NCI-H187 treated with DMSO at 0.1 percent for 48 hours (cell line): ENCODE measurements at places on chromosomes 6 and 20.

DNA sequence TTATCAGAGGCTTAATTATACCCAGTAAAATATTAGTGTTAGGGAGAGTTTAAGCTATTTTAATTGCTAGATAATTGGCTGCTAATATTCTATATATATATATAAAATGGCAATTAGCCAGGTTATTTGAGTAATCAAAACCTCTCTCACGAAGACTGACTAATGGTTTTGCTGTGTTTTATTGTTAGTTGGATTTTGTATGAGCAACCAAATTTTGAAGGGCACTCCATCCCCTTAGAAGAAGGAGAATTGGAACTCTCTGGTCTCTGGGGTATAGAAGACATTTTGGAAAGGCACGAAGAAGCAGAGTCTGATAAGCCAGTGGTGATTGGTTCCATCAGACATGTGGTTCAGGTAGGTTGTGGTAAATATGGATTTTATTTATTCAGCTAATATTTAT, 102.2 kb downstream of the RTN4IP1 start:
- DNase-seq: no peak

DNA sequence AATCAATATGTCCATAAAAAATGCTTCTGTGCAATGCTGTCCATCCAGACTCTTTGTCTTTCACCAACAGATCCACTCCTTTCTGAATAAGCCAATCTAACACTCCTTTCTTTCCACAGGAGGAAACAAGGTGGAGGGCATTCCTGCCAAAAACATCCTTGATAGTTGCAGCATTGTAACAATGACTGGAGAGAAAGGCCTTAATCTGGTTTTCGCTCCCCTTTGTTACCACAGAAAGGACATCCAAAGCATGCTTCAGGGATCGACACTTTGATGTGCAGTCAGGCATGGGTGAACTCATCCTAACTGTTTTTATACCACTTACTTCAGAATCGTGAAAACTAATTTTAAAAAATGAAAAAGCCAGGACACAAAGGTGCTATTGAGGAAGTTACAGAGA, 7.4 kb downstream of the IBTK start:
- no peak for DNase-seq

GRCh38 chr6:148521158-148521557, 178.5 kb downstream of the SASH1 start:
- DNase-seq: no peak

DNA sequence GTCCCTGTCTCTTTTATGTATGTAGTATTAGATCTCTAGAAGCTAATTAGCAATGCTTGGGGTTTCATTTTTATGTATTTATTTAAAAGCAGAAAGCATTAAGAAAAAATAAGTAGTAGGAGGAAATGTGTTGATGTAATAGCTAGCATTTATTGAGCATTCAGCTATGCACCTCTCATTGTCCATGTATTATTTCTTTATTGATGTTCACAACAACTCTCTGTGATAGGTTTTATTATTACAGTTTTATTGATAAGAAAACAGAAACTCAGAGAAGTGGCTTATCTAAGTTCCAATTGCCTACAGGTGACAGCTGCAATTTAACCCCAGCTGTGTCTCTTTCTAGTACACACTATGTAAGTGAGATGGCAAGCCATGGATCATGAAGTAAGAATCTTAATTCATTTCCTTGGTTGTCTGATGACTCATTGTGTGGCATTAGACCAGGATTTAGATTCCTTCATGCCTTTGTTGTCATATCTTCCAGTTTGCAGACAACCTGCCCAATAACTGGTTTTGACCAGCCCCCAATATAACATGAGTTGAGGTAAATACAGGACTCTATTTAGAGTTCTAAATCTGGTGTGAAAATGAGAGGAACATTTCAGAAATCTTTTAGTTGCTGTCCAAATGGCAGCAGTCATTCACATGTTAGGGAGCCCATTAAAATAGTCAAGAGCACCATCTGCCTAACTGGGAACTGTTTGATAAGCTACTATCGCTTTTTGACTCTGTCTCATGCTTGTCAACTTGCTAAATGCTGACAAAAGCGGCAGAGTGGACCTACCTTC, 170.8 kb upstream of the PHACTR1 start:
- no peak for DNase-seq

DNA sequence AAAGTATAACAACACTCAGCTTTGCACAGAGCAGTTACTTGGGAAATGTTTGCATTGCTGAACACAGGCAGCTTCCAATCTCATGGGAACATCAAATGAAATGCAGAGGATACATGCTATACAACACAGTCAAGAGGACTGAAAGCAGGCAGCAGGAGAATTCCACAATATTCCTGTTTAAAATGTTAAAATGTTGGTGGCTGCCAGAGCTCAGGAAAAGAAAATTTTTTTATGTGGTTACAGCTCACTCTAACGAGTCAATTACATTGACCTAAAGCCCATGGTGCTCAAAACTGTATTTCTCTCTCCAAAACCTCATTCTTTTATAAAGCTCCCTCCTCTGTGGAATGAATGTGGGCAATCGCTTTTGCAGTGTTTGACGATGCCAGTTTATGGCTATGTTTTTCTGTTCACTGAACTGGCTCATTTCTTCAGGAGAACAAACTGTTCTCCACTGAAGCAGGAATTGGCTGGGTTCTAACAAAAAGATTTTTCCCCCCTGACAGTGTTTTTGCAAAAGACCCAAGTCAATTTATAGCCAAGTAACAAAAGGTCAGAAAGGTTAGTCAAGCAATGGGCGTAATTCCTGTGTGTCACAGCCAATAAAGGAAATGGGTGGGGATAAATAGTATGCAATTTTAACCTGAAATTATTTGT, 69.0 kb downstream of the ZHX3 start:
- no peak for DNase-seq

DNA sequence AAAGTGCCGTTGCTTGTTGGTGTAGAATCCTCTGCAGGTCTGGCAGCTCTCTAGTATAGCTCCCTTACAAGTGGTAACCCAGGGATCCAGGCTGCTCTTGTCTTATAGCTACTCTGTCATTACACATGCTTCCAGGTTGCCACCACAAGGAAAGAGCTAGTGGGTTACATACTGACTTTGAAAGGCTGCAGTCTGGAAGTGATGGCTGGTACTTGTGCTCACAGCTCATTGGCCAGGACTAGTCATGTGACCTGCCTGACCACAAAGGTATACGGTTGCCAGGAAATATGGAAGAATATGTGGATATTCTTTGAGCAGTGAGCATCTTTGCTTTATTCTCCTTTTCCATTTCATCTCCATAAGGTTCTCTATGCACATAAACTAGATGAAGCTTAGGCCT, 46.0 kb downstream of the RREB1 start:
- DNase-seq: no peak

GRCh38 chr20:47944682-47945081, 159.4 kb upstream of the SULF2 start:
- DNase-seq: no peak

GRCh38 chr6:106560996-106561685, 68.2 kb downstream of the RTN4IP1 start:
- DNase-seq: no peak

DNA sequence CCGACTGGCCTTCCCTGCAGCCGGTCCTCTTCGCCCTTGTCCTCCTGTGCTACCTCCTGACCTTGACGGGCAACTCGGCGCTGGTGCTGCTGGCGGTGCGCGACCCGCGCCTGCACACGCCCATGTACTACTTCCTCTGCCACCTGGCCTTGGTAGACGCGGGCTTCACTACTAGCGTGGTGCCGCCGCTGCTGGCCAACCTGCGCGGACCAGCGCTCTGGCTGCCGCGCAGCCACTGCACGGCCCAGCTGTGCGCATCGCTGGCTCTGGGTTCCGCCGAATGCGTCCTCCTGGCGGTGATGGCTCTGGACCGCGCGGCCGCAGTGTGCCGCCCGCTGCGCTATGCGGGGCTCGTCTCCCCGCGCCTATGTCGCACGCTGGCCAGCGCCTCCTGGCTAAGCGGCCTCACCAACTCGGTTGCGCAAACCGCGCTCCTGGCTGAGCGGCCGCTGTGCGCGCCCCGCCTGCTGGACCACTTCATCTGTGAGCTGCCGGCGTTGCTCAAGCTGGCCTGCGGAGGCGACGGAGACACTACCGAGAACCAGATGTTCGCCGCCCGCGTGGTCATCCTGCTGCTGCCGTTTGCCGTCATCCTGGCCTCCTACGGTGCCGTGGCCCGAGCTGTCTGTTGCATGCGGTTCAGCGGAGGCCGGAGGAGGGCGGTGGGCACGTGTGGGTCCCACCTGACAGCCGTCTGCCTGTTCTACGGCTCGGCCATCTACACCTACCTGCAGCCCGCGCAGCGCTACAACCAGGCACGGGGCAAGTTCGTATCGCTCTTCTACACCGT, 6.1 kb downstream of the UBD start:
- DNase-seq: no peak

DNA sequence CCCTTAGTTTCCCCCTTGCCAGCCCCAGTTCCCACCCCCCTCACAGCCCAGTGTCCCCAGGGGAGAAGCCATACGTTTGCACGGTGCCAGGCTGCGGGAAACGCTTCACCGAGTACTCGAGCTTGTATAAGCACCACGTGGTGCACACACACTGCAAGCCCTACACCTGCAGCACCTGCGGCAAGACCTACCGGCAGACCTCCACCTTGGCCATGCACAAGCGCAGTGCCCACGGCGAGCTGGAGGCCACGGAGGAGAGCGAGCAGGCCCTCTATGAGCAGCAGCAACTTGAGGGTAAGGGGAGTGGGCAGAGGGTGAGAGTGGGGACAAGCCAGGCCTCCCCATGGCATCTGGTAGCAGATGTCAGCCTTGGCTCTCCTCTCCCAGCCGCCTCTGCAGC, 5.1 kb upstream of the DEF6 start:
- DNase-seq: peak; percentile 23

DNA sequence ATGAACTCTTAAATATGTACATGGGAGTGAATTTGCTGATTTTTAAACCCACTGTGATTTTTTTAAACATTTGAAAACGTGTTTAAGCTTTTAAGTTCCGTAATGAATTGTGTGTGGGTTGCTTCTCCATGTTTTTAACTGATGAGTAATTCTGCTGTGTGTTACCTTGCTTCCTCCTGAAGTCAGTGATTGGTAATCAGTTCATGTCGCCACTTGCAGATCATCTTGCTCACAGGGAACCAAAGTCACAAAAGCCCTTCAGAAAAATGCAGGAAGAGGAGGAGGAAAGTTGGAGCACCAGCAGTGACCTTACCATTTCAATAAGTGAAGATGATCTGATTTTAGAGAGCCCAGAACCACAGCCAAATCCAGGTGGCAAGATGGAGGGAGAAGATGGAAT, 36.7 kb downstream of the KIZ start:
- DNase-seq: no peak

- no peak for DNase-seq
These were observed 256.9 kb downstream of the ERMARD start for GRCh38 chr6:170008294-170008785.

GRCh38 chr6:51147756-51148155, 329.1 kb downstream of the TFAP2B start:
- DNase-seq: no peak

- no peak for DNase-seq
These were observed 18.5 kb downstream of the PLCB1 start for GRCh38 chr20:8150591-8150990.

DNA sequence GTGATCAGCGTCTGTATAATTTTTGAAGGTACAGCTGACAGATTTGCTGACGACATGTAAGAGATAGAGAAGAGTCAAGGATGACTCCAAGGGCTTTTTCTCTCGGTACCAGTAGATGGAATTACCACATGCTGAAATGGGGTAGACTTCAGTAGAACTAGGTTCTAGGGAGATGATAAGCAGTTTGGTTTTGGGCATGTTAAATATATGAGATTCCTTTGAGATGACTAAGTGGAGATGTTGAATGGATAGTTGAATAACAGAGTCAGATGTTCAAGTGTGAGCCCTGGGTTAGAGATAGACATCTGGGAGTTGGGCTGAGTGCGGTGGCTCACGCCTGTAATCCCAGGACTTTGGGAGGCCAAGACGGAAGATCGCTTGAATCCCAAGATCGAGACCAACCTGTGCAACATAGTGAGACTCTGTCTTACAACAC, 50.0 kb downstream of the PHF20 start:
- no peak for DNase-seq

DNA sequence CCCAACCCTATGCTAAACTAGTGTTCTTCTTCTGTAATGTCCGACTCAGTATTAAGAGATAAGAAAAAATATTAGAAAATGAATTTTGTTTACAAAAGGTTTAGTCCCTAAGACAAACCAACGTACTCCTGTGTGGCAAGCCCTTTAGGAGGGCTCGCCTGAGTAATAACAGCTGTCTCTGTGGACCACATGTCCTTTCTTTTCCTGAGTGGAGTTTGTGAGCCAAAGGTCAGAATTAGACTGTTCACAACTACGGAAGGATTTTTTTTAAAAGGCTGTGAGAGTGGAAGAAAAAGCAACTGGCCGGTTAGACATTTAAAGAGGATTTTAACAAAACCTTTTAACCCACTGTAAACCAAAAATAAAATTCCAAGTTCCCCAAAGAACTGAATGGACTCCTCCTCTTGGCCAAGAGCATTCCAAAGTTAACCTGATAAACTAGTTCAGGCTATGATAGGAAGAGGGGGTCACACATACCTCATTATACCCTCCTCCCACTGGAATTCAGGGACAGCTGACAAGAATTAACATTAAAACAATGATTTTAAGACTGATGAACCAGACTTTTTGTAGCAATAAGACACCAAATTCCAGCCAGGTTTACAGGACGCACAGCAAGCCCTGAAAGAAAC, 43.5 kb downstream of the FAM184A start:
- no peak for DNase-seq

GRCh38 chr6:45677381-45678284, 299.9 kb upstream of the SUPT3H start:
- DNase-seq: no peak

- DNase-seq: no peak
These were observed 1061.6 kb downstream of the HACE1 start for GRCh38 chr6:103798166-103798565.

GRCh38 chr6:121395736-121396135, 39.7 kb upstream of the GJA1 start:
- no peak for DNase-seq

DNA sequence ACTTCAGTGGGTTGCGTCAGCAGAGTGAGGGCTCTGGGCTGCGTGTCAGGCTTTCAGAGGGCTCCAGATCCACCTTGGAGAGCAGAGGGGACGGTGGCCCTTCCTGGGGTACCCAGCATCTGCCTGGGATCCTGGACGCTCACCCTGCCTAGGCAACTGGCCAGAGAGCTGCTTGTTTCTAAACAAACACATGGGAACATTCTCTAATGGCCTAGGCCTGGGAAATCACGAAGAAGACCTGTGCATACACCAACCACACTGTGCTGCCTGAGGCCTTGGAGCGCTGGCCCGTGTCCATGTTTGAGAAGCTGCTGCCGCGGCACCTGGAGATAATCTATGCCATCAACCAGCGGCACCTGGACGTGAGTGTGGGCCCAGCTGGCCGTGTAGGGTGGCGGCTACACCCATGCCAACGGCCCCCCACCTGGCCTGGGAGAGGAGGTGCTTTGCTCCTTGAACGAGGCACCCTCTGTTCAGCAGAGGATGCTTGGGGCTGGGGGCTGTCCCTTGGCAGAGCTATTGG, 32.2 kb downstream of the PYGB start:
- no peak for DNase-seq

GRCh38 chr6:149723771-149724417, 6.0 kb upstream of the LATS1 start:
- no peak for DNase-seq

- DNase-seq: no peak
These were observed 68.2 kb upstream of the EYA2 start for GRCh38 chr20:46826343-46826984.

- no peak for DNase-seq
These were observed 648.3 kb downstream of the EPM2A start for GRCh38 chr6:145087034-145087433.
